Esophagus squamous epithelium (tissue), 5 donors: ENCODE measurements at places on chromosomes 11 and 22. TPM values are rescaled to one million over a fixed set of nuclear protein-coding genes. Genes with fewer than 3 reads are reported as not detected.

Gene TEX54
- total RNA-seq: not detected

Gene BDNF
- 1.1 TPM for total RNA-seq

Gene IL10RA
- 21.2 TPM for total RNA-seq

Gene AP5B1
- 38.5 TPM for total RNA-seq
